NCI-H446 treated with DMSO at 0.1 percent for 48 hours (cell line): ENCODE measurements at places on chromosomes 4 and X.
A peak's percentile ranks its signal among the peaks of the same experiment; 100 is the strongest.

DNA sequence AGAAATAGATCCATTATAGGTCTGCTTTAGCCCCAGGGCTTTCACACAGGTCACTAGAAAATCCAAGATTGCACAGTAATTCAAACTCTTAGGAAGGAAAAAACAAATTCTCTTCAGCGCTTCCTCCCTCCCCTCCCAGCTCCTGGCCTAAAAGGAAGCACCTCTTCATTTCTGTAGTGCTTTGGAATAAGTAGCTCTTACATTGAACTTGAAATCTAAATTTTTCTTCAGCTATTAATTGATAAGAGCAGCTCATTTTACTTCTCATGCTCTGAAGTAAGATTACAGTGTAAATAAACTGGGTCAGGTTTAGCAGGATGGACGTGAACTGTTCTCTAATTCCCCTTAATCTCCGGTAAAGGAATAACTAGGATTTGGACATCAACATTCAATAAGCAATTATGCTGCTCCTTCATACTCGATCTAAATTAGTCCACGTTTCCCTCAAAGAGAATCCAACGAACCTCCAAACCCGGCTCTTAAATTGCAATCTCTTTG is 10.9 kb upstream of the SEL1L3 start:
- DNase-seq, result no peak

DNA sequence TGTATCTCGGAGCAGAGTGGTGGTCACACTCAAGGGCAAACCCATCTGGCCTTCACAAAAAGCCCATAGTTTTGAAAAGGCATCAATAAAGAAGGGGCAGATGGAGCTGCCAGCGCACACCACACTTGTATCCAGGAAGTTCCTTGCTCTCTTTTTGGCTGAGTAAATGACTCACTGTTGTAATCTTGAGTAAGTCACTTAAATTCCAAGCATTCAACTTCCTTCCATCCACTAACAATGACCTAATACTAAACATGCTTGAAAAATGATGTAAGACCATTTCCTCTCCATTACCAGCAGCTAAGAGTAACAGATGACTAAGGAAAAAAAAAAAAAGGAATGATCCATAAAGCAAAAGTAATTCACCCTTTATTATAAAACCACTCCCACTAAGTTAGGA is 32.4 kb upstream of the MYOZ2 start:
- DNase-seq, result no peak

DNA sequence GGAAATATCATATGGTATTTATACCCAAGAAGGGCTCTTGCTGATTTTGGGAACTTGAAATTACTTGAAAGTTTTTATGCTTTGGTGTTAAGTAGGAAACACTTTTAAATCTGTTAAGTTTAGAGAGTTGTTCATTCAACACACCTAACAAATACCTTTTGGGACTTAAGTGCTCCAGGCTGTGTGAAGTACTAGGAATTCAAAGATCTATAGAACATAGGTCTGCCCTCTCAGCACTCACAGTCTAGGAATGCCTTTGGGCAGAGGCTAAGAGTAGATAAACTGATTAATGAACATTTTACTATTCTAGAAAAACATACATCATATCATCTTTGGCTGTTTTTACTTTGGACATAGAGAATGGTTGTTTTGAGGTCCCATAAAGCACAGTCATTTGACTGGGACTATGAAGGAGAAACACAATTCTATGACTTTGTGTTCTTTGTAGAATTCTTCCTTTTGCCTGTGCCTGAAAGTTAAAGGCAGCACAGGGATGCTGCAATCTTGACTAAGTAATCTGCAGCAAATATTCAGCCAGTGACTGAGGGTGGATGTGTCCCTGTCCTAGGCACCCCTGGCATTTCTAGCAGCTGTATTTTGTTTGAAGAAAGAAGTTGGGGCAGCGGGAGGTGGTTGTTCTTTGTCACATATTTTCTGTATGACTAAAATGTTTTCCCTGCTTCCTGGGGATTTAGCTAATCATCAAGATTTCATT is 8.3 kb downstream of the BMP3 start:
- no peak for DNase-seq

GRCh38 chr4:74793757-74794381 is 454 bp downstream of the BTC start:
- no peak for DNase-seq

DNA sequence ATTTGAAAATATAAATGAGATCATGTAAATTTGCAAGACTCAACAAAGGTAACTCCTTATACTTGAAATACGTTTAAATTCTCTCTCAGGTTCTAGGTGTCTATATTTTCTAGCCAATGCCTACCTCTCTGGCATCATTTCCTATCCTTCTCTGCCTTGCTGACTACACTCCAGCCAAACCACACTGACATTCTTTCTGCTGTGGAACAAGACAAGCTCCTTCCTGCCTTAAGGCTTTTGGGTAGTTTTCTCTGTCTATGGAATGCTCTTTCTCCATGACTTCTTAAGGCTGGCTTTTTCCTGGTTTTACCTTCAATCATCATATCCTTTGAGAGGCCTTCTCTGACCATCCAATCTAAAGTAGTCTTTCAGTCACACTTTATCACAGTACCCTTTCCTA is 201.0 kb downstream of the SPRY1 start:
- DNase-seq, result no peak

GRCh38 chr4:99720206-99720605 is 62.6 kb upstream of the C4orf54 start:
- no peak for DNase-seq

GRCh38 chrX:40314070-40314469 is 216.3 kb upstream of the BCOR start:
- DNase-seq, result no peak

- DNase-seq, result peak; percentile 62
Measured at GRCh38 chr4:58138786-58139668, 1028.8 kb upstream of the IGFBP7 start.

DNA sequence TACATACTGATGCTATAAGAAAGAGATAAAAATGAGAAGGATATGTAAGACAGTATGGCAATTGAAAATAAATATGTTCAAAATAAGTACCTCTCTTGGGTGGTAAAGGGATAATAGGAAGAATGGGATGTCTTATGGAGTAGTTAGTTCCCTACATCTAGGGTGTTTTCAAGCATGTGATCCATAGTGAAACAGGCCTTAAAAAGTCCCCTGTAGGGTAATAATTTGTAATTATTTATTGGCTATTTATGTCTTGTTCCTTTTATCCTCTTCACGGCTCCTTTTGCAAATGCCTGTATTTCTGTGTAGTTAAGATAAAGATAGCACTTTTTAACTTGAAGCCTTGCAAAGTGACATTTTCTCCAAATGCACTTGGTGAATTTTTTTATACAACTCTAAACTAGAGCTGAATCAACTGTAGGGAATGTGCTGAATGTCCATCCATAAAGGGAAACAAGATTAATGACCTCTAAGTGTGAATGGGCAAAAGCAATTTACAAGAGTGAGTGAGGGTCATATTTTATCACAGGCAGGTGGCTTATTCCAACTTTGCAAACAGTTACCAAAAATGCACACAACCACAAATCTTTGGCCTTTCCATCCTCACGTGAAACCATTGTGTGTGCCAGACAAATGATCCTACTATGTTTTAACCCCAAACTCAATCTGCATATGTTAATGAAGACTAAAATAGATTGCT is 299.0 kb downstream of the KCNIP4 start:
- no peak for DNase-seq

DNA sequence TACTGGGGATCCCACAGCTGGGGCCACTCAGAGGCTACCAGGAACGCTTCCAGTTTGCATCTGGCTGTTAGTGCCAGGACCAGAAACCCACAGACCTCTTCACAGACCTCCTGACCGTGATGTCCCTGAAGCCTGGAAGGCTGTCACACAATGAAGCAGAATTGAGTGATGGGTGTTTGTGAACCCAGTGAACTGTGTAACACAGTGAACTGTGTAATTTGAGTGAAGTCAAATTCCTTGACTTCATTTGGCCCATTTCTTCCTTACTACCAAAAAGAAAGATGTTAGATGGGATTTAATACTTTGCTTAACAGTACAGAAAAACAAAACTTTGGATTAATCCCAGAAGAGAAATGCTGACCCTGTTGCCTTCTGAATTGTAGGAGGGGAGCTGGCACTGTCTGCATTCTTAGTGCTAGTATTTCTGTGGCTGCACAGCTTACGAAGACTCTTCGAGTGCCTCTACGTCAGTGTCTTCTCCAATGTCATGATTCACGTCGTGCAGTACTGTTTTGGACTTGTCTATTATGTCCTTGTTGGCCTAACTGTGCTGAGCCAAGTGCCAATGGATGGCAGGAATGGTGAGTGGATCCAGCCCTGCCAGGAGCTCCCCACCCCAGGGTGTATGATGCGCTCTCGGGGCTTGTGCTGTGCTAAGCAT is 17.8 kb downstream of the SRD5A3 start:
- DNase-seq, result no peak

- DNase-seq, result peak; percentile 47
Measured at GRCh38 chrX:96170626-96171025, 514.0 kb upstream of the DIAPH2 start.

GRCh38 chr4:112253382-112254000 is 21.9 kb downstream of the AP1AR start:
- DNase-seq, result no peak

DNA sequence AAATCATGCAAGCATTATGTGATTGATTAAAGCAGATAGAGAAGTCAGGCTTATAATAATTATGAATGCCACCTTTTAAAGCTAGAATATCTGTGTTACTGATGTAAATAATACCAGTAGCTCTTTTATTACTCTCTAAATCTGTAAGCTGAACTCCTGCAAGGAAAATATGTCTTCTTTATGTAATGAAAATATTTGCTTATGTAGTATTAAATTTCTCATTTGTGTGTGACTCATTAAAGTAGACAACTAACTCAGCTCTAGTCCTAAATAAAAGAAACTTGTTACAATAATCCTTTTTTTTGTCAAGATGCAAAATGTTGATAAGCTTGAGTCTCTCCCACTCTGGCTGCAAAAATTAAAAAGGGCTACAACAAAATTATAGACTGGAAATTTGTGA is 137.7 kb upstream of the FAT1 start:
- no peak for DNase-seq

DNA sequence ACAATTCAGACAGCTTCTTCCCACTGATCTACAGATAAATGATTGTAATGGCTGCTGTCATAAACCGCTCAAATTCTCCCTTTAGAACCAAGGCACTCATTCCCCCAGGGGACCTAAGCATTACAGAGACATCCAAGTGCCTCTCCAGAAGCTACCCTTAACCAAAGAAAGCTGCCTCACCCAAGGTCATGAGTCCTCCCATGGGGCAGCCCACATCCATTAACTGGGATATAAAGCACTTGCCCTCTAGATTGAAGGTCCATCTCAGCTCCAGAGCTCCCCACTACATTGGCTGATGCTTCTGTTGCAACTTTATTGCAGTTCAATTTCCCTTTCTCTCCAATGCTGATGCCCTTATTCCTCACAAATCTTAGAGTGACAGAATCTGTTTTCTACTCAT is 40.5 kb upstream of the DCAF8L2 start:
- DNase-seq, result no peak

DNA sequence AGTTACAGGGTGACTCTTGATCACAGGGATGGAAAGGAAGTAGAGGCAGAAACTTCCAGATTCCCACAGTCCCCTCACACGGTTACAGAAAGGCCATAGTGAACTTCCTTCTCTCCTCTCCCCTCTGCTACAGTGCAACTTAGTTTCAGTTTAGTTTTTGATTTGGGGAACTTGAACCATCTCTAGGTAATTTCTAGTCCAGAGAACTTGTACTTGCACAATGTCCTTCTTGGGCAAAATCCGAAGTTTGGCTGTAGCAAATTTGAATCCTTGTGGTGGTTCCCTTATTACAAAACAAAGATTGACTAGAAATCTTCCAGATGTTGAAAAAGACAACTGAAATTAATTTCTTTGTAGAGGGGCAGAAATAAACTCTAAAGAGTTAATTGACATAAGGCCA is 1.2 kb upstream of the BLTP1 start:
- no peak for DNase-seq

DNA sequence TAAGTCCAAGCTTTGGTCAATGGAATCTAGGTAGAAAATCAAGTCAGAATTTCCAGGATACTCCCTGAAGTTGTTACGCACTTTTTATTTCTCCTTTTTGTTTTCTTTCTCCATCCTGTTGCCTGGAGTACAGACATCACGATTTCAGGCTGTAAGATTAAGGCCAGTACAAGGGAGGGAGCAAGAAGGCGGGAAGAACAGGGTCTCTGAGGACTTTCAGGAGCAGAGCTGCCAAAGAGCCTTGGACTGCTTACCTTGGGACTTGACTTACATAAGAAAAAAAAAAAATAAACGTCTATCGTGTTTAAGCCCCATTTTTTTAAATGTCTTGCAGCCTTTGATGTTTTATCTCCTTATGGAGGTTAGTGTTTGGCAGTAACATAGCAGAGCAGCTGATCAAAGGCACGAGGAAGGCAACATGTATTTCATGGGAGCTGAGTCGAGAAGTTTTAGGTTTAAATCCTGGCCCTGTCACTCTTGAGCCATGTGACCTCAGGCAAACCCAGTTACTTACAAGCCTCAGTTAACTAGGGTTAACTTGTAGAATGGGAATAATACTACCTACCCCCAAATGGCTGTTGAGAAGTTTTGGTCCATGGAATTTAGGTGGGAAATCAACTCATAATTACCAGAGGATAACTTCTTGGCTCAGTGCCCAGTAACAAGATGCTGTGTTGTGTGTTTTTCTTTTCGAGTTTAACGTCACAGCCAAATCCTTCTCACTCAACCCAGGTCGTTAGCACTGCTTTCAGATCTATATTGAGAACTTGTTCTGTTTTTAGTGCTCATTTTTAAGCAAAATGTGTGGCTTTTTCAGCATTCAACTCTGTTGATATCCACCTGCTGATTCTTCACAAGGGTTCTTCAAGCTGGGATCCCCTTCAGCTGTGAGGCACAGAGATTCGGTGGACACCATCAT is 106.8 kb downstream of the CLNK start:
- no peak for DNase-seq

DNA sequence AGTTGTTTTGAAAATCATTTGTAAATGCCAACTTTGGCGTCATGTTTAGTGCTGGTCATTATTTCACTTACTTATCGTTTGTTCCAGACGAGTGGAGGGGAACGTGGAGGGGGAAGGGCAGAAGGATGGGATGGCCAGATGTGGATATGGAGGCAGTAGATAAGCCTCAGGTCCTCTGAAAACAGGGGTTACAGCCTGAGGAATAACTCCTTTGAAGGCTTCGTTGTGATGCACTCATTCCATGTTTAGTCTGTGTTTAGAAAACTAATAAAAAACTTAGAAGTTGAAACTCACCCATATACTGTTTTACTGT is 1.1 kb downstream of the MOB1B start:
- DNase-seq, result no peak

GRCh38 chr4:48065587-48066052 is 49.0 kb downstream of the NIPAL1 start:
- DNase-seq, result no peak
